Caco-2 (cell line): ENCODE measurements at places on chromosomes 12 and 14. TPM values are rescaled to one million over a fixed set of nuclear protein-coding genes. Genes with fewer than 3 reads are reported as not detected.

The SAMD15 gene
- total RNA-seq: 0.82 and 1.5 TPM in 2 replicates

The CLEC1B gene
- not detected in 2 replicates for total RNA-seq

GRCh38 chr12:130661486-130662255 lies 54.4 kb downstream of the RIMBP2 start:
- H3K27ac ChIP-seq: no peak overlapping the region
- no peak overlapping the region for H3K4me3 ChIP-seq

The FOXG1 gene
- not detected in 2 replicates for total RNA-seq

- no peak overlapping the region for H3K4me3 ChIP-seq
- H3K36me3 ChIP-seq: no peaks in the 10 kb centered on the region; the same call in 1 of the 2 replicates
- H3K27me3 ChIP-seq: no peaks in the 10 kb centered on the region
- no peaks in the 10 kb centered on the region for H3K4me1 ChIP-seq
Observed at GRCh38 chr14:101912841-101913240, 51.5 kb upstream of the DYNC1H1 start.
